Activated CD4-positive, alpha-beta T cell treated with anti-CD3 and anti-CD28 coated beads, Interleukin-2, Interleukin-6, amounts not matched to agents 100 ng/mL and 50 ng/mL, durations not matched to agents 16 hours and 8 hours (primary cell): ENCODE measurements at places on chromosomes 12 and 14.

DNA sequence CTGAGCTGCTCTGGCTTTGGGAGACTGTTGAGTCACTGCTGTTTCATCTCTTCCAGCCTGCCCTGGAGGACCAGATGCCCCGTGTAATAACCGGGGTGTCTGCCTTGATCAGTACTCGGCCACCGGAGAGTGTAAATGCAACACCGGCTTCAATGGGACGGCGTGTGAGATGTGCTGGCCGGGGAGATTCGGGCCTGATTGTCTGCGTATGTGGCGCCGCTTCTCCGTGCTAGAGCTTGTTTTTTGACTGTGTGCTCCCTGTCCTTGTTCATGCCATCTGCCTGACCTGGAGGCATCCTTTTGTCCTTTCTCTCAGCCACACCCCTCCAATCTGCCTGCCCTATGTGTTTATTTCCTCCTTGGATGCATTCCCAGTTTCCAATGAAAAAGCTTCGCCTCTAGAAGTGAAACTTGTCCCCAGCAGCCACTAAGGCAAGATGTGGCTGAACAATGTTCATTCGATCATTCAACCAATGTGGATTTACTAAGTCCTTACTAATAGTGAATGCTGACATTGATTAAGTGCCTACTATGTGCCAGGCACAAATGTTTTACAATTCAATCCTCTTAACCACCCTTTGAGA, 98.6 kb downstream of the NT5DC3 start:
- no peak for DNase-seq

- peak; percentile 79 for DNase-seq
Measured at GRCh38 chr14:71591929-71592328, 340.3 kb upstream of the RGS6 start.

DNA sequence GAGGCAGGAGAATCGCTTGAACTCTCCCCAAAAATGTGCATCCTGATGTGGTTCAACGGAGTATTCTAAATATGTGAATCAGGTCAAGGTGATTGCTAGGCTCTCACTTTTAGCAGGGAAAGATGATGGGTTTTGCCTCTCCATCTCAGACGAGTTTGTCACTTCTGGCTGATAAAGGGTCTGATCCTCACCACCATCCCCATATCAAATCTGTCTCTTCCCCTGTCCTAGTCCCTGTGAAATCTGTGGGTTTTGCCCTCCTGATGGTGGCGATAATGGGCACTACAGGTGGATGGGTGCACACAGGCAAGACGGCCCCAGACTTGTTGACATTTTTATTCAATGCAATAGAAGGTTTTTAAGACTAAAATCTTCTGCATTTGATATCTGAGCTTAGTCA, 384.6 kb downstream of the GLT1D1 start:
- no peak for DNase-seq

- DNase-seq: no peak
Measured at GRCh38 chr12:114884575-114884974, 200.6 kb upstream of the TBX3 start.
